ENCODE measurements at places on chromosomes 12 and 14. TPM values are rescaled to one million over a fixed set of nuclear protein-coding genes. Genes with fewer than 3 reads are reported as not detected.

The TSPAN19 gene
- polyA plus RNA-seq: 1.3 TPM

The CLEC4C gene
- not detected for polyA plus RNA-seq

GRCh38 chr12:23569356-23569755, 380.1 kb downstream of the SOX5 start:
- no peak for DNase-seq

GRCh38 chr12:26233631-26234030, 38.3 kb downstream of the SSPN start:
- DNase-seq: no peak

DNA sequence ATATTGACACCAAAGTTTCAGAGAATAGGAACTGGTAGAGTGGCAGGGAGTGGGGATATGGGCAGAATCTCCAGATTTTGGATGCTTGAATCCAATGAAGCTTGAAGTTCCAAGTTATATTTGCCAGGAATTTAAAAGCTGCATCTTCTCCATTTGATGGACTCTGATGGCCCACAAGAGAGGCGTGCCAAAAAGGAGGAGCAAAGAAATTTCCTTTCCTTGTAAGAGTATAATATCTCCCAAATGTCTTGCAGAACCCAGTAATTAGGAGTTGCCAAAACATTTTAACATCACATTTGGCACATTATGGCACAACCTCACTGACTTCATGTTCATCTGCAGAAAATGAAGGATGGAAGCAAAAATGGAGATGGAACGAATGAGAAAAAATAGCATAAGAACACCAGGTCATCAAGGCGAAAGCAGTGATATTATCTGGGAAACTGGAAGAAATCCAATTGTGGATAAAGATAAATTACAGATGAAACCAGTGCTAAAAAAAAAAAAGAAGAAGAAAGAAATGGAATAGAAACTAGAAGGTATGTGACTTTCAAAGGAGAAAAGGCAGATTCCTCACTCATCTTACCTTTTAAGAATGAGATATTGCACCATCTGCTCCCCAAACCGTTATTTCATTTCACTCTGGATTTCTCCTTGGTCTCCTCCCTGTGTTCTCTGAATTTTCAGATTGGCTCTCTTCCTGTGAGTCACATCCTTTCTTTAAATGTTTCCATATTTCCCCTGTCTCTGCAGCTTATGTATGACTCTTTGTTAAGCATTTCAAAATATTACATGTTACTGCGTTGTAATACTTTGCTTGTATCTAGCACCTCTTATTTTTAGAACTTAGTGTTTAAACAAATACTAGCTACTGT, 13.5 kb upstream of the FLRT2 start:
- DNase-seq: no peak

- DNase-seq: no peak
These were observed 120.7 kb upstream of the C14orf180 start for GRCh38 chr14:104458845-104459244.

DNA sequence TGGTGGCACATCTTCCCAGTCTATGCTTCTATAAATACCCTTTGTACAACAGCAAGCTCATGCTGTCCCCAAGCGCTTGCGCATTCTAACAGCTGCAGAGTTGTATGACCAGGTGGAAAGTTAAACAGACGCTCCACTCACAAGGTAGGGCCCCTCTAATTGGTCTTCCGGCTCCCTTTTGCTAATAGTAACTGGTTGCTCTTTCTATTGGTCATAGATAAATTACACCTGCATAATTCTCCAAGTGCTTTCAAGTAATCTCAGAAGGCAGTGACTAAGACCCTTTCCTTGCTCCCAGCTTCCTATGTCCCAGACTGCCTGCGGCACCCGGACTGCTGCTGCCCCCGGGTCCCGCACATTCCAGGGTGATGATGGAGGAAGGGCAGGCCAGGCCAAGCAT, 6.1 kb upstream of the TSPAN9 start:
- no peak for DNase-seq

The HOXC4 gene
- 13.9 TPM for polyA plus RNA-seq

The BHLHE41 gene
- 2.2 TPM for polyA plus RNA-seq

DNA sequence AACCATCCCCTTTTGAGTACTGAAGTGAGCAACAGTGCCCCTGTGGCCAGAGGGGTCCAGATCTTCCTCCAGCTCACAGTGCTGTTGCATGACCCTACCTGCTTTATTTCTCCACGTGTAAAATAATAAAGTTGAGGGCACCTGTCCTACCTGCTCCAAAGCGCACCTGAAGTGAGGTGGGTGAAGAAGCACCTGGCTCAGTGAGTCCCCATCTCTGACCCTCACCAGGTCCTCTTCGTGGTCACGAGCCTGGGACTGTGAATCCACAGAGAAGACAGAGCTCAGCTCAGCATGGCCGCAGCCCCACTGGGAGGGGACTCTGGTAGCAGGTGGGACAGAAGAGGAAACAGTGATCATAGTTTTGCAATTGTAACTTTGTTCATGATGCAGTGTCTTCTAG, 976.7 kb upstream of the TMEM132C start:
- no peak for DNase-seq

The ARHGAP9 gene
- polyA plus RNA-seq: 3.8 TPM
